ENCODE measurements at places on chromosomes 7 and 10. TPM values are rescaled to one million over a fixed set of nuclear protein-coding genes. Genes with fewer than 3 reads are reported as not detected.

The MICU1 gene
- 62.7 TPM for total RNA-seq

The SLC18A3 gene
- not detected for total RNA-seq

The SSC4D gene
- 1.1 TPM for total RNA-seq

The GATAD1 gene
- total RNA-seq, result 18.9 TPM

The CH25H gene
- not detected for total RNA-seq
